Cardiac septum (tissue), 1 donor: ENCODE measurements at places on chromosomes 1 and 21. TPM values are rescaled to one million over a fixed set of nuclear protein-coding genes. Genes with fewer than 3 reads are reported as not detected.
A peak's percentile ranks its signal among the peaks of the same experiment; 100 is the strongest.

GRCh38 chr1:920521-920920 is 3.2 kb upstream of the SAMD11 start:
- no peak for DNase-seq

GRCh38 chr1:2979191-2980072 is 41.8 kb upstream of the ACTRT2 start:
- peak; percentile 74 for DNase-seq

GRCh38 chr1:204871405-204872037 is 859 bp downstream of the NFASC start:
- DNase-seq, result no peak

DNA sequence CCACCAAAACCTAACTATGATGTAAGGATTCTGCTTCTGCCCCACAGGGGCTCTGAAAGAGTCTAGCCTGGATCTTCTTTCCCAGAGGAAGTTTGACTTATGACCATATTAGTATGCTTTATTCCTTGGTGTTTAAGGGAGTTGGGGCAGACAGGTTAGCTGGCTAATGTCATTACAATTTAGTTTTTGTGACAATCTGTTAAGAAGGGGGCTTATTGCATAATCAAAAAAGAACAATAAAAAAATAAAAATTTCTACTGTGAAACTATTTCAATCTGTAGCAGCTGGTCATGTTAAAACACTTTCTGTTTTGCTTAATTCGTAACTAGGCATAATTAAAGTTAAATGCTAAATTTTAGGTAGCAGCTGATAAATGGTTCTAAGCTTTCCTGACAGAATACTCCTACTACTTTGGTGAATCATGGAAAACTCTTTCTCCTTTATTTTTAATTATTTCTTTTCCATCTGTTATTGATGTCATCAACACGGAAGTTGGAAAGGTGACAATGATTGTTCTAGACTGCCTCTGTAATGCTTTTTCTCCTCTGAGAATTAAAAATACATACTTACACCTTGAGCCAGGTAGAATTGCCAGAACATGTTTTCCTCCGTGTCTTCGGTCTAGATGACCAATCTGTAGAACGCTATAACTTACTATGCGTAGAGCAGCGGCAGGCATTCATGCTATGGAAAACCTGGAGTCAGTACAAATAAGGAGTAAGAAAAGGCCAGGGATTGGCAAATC is 18.6 kb downstream of the DYRK3 start:
- no peak for DNase-seq

DNA sequence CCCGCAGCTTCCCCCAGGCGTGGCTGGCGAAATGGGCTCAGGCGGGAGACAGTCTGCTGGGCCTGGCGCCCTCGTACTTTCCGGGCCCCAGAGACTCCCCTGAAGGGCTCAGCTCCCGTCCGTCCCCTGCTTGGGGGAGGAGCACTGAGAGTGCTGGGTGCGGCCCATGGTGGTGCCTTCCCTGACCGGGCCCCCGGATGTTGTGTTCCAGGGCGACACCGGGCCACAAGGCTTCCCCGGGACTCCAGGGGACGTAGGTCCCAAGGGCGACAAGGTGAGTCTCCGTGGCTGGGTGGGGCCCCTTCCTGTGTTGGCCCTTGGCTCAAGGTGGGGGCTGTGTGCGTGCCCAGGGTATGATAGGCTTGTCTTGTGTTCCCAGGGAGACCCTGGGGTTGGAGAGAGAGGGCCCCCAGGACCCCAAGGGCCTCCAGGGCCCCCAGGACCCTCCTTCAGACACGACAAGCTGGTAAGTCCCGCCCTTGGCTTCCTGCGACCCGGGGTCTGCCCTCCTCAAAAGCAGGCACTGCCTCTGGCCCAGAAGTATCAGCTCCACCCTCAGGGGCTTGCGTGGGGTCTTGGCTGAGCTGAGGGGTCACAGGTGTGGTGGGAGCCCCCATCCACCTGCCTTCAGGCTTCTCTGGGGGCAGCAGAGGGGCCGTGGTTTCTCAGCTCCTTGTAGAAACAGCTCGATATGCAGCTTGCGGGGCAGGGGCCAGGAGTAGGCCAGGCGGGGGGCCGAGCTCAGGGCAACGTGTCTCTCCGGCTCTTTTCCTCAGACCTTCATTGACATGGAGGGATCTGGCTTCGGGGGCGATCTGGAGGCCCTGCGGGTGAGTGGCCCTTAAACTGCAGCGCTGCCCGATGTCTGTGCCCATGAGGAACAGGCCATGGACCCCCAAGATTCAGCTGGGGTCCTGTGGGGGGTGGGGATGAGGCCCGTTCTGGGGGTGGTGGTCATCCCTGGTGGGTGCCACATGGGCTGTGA is 62.3 kb downstream of the SLC19A1 start:
- DNase-seq, result no peak

DNA sequence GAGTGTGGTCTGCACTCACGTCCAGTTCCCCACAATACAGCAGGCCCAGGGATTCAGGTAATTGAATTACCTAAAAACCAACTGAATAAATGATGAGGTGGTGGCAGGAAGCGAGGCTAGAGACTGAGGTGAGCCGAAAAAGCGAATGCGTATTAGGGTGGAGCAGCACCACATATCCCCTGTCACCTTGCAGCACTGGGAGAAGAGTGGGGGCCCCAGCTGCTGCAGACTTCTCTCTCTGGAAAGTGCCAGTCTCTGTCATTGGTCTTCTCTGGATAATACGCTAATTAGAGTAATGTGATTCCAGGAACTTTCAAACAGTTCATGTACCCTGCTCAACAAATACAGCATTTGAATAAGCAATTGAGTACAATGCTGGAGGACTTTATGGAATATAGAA is 199.0 kb downstream of the RPS6KC1 start:
- DNase-seq, result no peak

GRCh38 chr1:246142320-246142893 is 364.7 kb downstream of the SMYD3 start:
- no peak for DNase-seq

DNA sequence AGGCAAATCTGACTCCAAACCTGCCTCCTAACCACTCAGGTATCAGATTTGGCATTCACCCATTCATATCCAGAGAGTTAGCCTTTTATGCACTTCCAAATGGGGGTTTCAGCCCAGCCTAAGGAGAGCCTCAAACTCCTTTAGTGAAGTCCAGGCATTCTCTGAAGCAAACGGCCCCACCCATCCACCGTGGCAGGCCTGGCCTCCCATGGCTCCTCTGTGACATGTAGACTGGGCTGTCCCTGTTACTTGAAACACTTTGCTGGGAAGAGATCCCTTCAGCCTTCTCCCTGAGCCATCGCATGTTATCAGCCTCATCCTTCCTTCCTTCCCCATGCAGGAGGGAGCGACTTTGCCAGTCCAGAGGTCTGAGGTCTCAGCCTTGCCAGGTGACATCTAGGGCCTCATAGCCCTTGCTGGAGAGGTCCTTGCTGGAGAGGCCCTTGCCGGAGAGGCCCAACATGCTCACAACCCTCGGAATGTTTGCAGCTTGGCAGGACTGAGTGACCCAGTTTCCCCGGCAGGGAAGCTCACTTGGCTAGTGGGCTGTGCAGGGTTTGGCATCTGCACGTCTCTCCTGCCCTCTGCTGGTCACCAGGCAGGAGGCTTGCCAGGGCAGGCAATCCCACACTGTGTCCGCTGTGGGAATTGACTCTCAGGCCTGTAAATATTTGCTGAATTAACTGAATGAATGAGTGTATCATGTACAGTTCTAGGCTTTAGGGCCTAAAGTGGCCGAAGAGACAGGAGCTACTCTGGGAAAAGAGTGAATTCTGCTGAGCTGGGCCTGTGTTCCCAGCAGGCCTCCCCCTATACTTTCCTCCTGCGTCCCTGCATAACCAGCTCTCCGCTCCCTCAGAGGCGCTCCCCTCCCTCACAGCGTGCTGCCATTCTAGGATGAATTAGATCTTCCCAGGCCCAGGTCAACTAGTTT is 26.7 kb upstream of the RBM15 start:
- DNase-seq, result peak; percentile 91

DNA sequence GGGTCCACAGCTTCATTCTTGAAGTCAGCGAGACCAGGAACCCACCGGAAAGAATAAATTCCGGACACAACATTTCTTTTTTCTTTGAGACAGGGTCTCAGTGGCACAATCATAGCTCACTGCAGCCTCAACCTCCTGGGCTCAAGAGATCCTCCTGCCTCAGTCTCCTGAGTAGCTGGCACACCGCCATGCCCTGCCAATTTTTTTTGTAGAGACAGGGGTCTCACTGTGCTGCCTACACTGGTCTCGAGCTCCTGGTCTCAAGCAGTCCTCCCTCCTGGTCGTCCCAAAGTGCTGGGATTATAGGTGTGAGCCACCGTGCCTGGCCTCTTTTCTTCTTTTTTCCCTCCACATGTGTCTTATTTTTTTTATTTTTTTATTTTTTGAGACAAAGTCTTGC is 20.6 kb upstream of the ENO1 start:
- no peak for DNase-seq

GRCh38 chr1:96095849-96096612 is 625.6 kb upstream of the PTBP2 start:
- DNase-seq, result no peak

Gene C1orf74
- total RNA-seq, result 1.6 TPM

Gene GPR3
- total RNA-seq, result 2.3 TPM

Gene ADGRL4
- total RNA-seq, result 23.5 TPM

GRCh38 chr1:183739741-183740271 is 65.1 kb upstream of the RGL1 start:
- DNase-seq, result no peak

- DNase-seq, result no peak
Measured at GRCh38 chr1:34774957-34775356, 6.1 kb upstream of the GJB3 start.

GRCh38 chr1:7011826-7012225 is 226.6 kb downstream of the CAMTA1 start:
- DNase-seq, result no peak

- DNase-seq, result no peak
Measured at GRCh38 chr1:97204468-97204867, 482.9 kb downstream of the PTBP2 start.

Gene KPRP
- total RNA-seq, result not detected

- DNase-seq, result no peak
Measured at GRCh38 chr1:206513312-206514111, 6.2 kb downstream of the RASSF5 start.

DNA sequence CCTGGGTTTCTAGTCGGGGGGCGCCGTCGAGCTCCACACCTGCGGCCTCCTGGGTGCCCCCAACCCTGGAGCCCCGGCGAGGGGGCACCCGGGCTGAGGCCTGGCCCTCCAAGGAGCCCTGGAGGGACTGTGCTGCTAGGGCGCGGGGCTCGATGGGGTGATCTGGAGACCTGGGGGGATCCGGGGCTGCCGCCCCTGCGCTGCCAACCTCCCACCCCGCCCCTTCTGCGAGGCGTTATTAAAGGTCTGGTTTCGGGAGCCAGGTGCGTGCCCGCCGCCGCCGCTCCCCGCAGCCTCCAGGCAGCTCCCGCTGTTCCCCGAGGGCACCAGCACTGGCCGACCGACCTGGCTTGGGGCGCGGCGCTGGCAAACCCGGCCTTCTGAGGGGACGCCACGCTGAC is 746 bp upstream of the POFUT2 start:
- no peak for DNase-seq

- DNase-seq, result no peak
Measured at GRCh38 chr1:33379631-33380354, 51.1 kb downstream of the PHC2 start.

Gene USH2A
- total RNA-seq, result 3.6 TPM

- DNase-seq, result no peak
Measured at GRCh38 chr1:234840253-234840652, 230.3 kb upstream of the IRF2BP2 start.

DNA sequence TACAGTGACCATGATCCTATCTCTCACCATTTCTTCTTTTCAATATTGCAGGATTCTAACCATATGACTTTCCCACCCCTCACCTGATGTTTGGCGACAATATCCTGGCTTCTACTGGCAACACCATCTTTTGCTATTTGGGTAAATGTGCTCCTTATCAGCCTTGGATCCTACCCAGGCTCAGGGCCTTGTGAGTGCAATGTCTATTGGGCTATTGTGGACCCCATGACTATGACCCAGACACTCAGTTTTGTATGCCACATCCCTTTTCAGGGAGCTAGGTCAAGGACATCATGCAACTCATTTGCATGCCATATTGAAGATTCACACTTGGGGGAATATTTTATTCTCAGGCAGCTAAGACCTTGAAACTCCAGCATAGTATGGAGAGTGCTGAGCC is 67.9 kb downstream of the DDR2 start:
- no peak for DNase-seq

DNA sequence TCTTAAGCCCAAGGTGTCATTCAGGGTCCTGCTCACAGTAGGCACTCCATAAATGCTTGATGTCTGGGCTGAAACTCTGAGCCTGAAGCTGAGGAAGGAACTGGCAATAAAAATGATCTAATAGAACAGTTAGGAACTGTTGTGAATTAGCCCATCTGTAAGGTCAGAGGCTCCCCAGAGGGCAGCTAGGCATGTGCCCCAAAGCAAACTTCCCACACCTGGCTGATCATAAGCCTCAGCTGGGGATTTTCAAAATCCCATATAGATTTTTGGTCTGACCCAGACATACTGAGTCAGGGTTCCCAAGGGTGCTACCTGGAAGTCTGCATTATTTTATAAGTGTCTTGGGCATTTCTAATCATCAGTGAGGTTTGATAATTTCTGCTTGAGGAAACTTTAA is 309.4 kb upstream of the PROX1 start:
- DNase-seq, result no peak

Gene S100A2
- 5.0 TPM for total RNA-seq

DNA sequence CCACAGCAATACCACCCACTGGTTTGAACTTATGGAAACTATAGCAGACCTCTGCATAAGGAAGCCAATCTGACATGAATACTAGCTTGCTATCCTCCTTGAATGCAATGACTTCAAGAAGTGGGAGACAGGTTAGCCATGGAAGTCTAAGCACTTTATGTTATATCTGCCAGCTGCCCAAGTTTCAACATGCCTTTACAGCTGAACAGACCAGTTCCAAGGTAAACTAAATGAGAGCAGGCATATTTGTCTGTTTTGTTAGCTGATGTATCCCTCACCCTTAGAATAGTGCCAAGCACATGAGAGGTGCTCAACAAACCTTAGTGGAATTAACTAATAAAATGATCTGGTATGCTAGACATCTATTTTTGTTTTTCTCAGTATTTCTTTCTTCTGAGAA is 65.1 kb downstream of the ALG14 start:
- no peak for DNase-seq

Gene PTGS2
- 0.81 TPM for total RNA-seq

Gene AGMAT
- 0.11 TPM for total RNA-seq

DNA sequence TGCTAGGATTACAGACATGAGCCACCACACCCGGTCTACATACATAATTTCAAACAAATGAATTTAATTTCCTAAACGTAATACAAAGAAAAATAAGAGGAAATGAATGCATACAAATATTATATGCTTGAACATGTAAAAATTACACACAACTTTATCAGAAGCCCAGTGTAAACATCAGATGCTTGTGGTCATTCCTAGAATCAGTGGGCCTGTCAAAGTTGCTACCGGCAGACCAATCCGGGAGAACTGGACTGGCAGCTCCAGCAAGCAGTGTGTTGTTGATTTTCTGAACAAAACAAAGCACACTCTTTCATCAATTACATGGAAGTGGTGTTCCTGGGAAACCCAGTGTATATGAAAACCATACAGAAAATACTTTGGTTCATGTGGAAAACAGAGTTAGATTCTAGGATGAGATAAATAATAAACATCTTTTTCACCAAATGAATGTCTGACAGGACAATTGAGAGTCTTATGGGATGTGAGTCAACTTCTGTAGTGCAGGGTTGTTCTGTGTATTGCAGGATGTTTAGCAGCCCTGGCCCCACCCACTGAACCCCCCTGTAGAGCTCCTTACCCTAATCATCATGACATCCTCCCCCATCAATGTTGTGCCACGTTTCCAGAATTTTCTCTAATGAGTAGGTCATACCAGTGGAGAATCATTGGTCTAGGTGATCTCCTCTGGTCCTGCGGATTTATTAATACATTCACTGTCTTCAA is 33.8 kb downstream of the MFSD2A start:
- DNase-seq, result no peak

- no peak for DNase-seq
Measured at GRCh38 chr1:227320476-227320875, 2.2 kb upstream of the CDC42BPA start.

Gene CRP
- total RNA-seq, result not detected
